ENCODE measurements at places on chromosomes 5 and 9.

GRCh38 chr5:68884883-68885282 lies 208.9 kb upstream of the SLC30A5 start:
- no peak for DNase-seq

DNA sequence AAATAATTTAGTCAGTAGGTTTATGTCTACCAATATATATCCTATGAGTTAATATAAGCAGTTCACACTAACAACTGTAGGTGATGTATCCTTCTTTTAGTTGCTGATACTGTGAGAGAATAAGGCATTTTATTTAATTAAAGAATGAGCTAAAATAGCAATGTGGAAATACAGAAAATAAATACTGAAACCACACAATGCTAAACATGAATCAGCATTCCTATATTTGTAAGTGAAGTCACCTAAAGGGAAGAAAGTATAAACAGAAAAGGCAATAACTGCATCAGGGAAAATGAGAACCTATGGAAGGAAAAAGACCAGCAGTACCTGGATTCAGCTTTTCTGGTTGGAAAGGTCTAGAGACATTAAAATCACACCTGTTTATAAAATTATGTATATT lies 336.0 kb downstream of the PDE4D start:
- no peak for DNase-seq

GRCh38 chr5:178780581-178781498 lies 50.4 kb upstream of the ZNF354A start:
- no peak for DNase-seq

DNA sequence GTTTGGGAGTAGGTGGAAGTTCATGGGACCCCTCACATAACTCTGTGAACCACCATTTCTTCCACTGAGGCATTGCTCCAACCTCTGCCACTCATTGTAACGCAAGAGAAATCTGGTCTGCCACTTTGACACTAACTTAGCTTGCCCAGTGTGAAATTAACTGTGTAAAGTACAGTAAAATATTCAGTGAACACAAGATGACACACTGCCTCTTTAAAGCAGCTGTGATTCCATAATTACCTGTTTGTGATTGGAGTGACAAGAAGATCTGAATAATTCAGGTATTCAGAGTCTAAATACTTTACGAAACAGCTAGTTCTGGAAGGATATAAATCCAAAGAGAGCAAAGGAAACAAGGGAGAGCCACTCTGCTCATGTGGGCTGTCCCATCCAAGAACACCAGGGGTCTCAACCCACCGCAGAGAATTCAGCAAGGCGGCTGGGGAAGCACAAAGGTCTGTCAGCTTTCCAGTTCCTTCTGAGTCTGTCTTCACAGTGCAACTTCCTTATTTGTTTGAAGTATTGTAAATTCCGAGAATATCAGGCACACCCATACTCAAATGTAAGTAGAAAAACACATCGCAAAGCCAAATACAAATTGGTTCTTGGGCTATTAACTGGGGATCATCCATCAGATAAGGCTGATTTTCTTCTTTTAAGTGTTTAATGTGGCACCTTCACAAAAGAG lies 86.9 kb downstream of the GNAQ start:
- DNase-seq = no peak

- no peak for DNase-seq
These were observed 102.6 kb downstream of the DAB2IP start for GRCh38 chr9:121753802-121754654.

Data from cortex of kidney (tissue), 1 donor.